ENCODE measurements at places on chromosomes 7 and 10. TPM values are rescaled to one million over a fixed set of nuclear protein-coding genes. Genes with fewer than 3 reads are reported as not detected.

STAG3 gene
- total RNA-seq: 24.7 TPM

PTCD1 gene
- 8.6 TPM for total RNA-seq

PAX4 gene
- total RNA-seq: not detected

EIF3A gene
- 145 TPM for total RNA-seq

IFIT1B gene
- total RNA-seq: not detected

URGCP gene
- total RNA-seq: 23.4 TPM

OR2A7 gene
- total RNA-seq: 4.8 TPM

Data from activated CD4-positive, alpha-beta T cell treated with anti-CD3 and anti-CD28 coated beads, Interleukin-2, amount 10 ng/mL, durations not matched to agents 7 days and 5 days (primary cell).